ENCODE measurements at places on chromosomes 11 and 22.
A peak's percentile ranks its signal among the peaks of the same experiment; 100 is the strongest.

DNA sequence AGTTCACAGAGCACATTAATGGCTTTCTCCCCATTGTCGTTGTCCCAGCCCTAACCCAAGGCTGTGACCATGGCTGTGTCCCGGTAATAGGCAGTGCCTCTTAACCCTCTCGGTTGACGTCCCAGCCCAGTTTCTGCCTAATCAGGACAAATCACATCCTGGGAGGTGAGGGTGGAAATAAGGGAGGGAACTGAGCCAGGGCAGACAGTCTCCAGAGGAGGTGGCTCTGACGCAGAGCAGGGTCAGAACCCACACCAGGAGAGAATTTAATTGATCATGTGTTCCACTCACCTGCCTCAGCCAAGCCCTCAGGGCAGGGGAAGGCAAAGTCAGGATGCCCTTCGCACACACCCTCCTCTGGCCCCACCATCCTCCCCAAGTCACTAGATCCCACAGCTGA lies 17.0 kb downstream of the SLC43A1 start:
- DNase-seq, result no peak

GRCh38 chr11:85918910-85919794 lies 64.0 kb downstream of the CCDC83 start:
- DNase-seq, result no peak

GRCh38 chr11:43681401-43681942 lies 934 bp downstream of the HSD17B12 start:
- DNase-seq, result no peak

DNA sequence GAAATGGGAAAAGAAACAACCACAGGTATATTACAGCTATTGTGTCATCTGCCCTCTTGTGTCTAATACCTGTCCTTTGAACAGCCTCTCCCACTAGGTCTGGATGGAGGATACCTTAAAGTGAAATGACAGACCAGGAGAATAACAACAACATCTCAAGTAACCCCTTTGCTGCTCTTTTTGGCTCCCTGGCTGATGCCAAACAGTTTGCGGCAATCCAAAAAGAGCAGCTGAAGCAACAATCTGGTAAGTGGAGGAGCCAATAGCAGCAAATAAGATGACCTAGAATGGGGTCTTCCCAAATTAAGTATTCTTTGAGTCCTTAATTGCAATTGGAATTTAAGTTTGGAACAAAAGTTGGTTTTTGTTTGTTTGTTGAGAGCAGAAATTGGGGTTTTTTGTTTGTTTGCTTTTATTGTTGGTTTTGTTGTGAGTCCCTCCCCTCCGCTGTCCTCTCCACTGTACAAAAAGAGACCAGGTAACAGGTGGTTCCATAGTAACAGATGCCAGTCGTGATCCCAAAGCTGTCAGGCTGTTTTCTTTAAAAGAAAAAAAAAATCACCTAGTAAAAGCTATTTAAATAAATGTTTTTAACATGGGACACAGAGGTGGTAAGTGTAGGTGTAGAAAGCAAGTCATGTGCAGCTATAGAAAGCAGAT lies 5.7 kb downstream of the UBE4A start:
- DNase-seq, result no peak

DNA sequence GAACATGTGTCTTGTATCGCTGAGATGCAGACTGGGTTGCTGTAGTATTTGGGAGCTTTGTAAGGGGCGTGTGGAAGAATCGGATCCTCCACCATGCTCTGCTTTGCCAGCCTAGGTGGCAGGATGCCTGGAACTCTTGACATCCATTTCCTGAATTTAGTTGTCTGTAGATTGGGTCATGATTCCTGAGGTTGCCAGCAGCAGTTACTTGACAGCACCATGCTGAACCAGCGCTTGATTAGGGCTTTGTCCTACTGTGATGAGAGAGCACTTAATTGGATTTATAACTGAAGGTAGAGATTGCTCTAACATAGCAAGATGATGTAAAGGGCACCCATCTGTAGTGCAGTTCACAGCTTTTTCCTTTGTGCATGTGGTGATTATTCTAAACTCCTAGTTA lies 75.6 kb upstream of the HORMAD2 start:
- no peak for DNase-seq

- DNase-seq, result no peak
Observed at GRCh38 chr22:20562607-20563465, 55.4 kb downstream of the MED15 start.

DNA sequence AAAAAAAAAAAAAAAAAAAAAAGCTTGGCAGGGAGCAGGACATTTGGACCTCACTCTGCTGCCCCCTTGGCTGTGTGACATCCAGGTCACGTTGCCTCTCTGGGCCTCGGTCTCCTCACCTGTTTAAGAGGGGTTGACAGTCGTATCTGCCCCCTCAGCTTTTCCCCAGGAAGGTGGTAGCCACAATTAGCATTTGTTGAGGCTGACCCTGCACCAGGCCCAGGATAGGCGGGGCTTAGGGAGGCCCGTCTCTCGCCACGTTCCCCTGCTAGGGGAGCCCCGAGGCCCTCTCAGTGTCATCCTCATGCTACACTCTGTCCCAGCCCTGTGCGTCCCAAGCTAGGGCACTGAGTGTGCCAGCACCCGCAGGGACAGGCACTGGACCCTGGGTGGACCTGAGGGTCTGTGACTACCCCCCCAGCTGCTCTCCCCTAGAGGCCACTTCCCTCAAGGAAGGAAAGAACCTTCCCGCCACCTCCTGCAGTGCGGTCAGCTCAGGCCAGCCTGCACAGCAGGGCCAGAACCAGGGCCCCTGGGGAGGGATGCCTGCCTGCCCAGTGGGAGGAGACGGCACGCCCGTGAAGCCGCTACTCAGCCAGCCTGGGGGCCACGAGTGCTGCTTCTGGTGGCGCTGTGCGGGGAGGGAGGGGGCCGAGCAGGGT lies 38.5 kb upstream of the PPARA start:
- DNase-seq, result peak; percentile 66

DNA sequence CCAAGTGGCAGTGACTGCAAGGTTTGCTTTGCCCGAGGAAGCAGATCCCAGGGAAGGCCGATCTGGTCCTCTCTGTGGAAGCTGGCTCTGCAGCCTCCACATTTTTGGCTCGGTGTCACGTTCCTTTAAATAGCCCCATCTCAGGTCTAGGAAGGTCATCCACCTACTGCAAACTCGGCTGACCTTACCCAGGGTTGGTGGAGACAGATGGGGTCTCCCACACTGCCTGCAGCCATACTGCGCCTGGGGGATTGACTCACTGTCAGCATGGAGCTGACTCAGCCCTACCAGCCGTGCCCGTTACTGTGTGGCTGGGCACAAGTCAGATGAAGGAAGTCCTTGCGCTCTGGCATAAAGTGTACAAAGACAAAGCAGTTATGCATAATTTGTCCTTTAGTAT lies 16.9 kb downstream of the CDPF1 start:
- DNase-seq, result no peak

- DNase-seq, result no peak
Observed at GRCh38 chr11:64124147-64124546, 41.8 kb downstream of the MACROD1 start.

All from left hindlimb (tissue), 1 donor.